ENCODE measurements at places on chromosomes 4 and X. TPM values are rescaled to one million over a fixed set of nuclear protein-coding genes. Genes with fewer than 3 reads are reported as not detected.

The ATP1B4 gene
- total RNA-seq, result not detected

The NKX3-2 gene
- not detected for total RNA-seq

The SLC4A4 gene
- total RNA-seq, result 22.0 TPM

The ZBED1 gene
- 27.9 TPM for total RNA-seq

The ZXDA gene
- total RNA-seq, result 4.2 TPM

The HERC6 gene
- total RNA-seq, result 4.8 TPM

The CFI gene
- 1.2 TPM for total RNA-seq

The CT45A8 gene
- total RNA-seq, result not detected

The TKTL1 gene
- not detected for total RNA-seq

The HEPH gene
- 109 TPM for total RNA-seq
